ENCODE measurements at places on chromosomes 7 and 10.

DNA sequence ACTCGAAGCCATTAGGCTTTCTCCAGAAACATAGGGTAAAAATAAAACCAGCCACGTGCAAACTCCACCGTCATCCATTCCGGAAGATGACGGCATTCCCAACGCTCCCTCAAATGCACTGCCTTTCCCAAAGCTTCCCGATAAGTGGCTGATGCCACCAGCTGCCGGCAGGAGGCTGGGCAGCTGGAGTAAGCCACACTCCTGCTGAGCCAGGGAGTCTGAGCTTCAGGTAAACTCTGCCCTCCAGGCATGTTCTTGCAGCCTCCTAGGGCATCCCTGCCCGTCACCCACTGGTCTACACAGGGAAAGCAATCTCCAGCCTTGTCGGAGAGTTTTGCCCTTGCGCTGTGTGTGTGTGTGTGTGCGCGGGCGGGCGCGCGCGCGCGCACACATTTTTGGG is 40.5 kb upstream of the TMEM273 start:
- DNase-seq, result no peak

GRCh38 chr7:35647171-35647574 is 47.8 kb downstream of the HERPUD2 start:
- no peak for DNase-seq

GRCh38 chr10:28684986-28685580 is 7.8 kb downstream of the BAMBI start:
- DNase-seq, result no peak

- DNase-seq, result no peak
These were observed 8.7 kb downstream of the ZNF37A start for GRCh38 chr10:38102880-38103279.

- DNase-seq, result no peak
These were observed 11.5 kb upstream of the GATA3 start for GRCh38 chr10:8042721-8043568.

- DNase-seq, result no peak
These were observed 16.8 kb downstream of the GNG11 start for GRCh38 chr7:93938293-93938692.

- no peak for DNase-seq
These were observed 5.7 kb upstream of the HSPA12A start for GRCh38 chr10:116748041-116748440.

- no peak for DNase-seq
These were observed 86.9 kb upstream of the SLC26A5 start for GRCh38 chr7:103532955-103533354.

DNA sequence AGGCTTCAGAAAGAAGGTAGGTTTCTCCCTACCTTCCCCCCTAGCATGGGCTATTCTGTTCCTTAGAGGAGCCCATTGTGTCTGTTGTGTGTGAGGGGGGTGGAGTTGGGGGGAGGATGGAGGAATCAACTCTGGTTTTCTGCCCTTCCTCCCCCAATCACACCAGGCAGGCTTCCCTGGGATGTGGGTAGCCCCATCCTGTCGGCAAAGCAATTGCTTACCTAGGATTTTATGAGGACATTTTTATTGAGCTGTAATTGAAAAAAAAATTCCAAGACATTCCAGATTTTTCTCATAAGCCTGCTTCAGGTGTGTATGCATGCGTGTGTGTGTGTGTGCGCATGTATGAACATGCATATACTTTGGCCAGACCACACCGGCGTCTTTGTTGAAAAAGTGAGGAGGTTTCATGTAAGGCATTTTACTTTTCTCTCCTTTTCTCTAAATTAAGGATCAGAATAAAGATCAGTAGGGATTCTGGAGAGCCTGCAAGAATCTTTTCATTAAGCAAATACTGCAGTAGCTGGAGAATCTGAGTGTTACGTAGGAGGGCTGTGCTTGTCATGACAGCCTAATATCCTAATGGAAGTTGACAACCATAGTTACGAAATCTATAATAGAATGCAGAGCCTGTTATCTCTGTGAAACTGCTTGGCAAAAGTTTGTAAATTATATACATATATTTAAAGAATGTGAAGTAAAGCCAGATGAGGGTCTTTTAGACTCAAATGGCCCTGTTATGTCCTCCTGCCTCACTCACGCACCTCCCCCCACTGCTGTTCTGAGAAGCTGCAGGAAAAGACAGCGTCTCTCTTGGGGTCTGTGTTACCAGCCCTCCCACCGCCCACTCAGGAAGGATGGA is 27.3 kb upstream of the SAMD8 start:
- DNase-seq, result no peak

Data from stimulated activated CD4-positive, alpha-beta T cell treated with anti-CD3 and anti-CD28 coated beads, TNF-alpha, amount 100 ng/mL, for 1 hour (primary cell).